ENCODE measurements at places on chromosomes 13 and 19.

- DNase-seq, result no peak
Measured at GRCh38 chr13:41017159-41017558, 2.0 kb downstream of the ELF1 start.

- no peak for DNase-seq
Measured at GRCh38 chr13:41434831-41435520, 22.4 kb upstream of the RGCC start.

- no peak for DNase-seq
Measured at GRCh38 chr19:9819596-9819909, 674 bp upstream of the FBXL12 start.

DNA sequence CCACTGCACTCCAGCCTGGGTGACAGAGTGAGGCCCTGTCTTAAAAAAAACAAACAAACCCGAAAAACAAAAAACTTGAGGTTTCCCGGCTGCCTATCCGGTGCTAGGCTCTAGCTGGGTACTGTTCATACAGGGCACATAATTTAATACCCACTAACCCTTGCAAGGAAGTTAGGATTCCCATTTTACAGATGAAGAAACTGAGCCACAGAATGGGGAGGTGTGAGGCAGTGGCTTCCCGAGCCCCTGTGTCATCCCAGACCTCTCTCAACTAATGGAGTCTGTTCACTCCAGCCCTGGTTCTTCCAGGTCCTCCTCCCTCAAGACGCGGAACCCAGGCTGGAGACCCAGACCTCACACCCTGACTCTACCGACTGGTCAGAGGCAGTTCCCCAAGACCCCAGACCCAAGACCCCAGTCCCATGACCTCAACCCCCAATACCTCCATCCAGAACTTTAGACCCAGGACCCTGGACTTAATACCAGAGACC lies 576 bp downstream of the APBA3 start:
- DNase-seq, result no peak

GRCh38 chr19:34493038-34493648 lies 11.6 kb downstream of the WTIP start:
- DNase-seq, result no peak

GRCh38 chr13:107548338-107548737 lies 667.0 kb downstream of the LIG4 start:
- DNase-seq, result no peak

GRCh38 chr13:23778879-23779278 lies 110.3 kb downstream of the MIPEP start:
- DNase-seq, result no peak

DNA sequence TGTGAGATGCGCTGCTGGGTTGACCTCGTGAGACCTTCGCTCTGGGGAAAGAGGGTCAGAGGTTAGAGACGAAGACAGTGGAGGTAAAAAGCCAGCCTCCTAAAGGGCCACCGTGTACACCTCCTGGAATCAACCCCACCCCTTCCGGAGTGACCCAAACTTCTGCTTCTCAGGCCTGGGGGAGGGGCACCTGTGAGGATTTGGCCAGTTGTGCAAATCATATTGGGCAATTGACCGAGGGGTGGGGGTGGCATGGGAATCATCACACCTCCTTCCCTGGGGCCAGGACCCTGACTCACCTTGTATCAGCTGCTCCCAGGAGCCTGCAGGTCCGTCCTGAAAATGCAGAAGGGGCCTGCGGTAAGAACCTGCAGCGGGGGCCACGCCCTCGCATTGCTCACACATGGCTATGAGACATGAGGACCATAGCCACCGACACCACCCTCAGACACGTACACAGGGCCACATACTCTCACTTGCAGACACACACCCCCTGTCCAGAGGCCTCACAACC lies 2.8 kb downstream of the TNFSF14 start:
- no peak for DNase-seq

- DNase-seq, result no peak
Measured at GRCh38 chr19:22901431-22902130, 69.5 kb downstream of the ZNF723 start.

- no peak for DNase-seq
Measured at GRCh38 chr13:40692946-40693345, 26.5 kb upstream of the FOXO1 start.

DNA sequence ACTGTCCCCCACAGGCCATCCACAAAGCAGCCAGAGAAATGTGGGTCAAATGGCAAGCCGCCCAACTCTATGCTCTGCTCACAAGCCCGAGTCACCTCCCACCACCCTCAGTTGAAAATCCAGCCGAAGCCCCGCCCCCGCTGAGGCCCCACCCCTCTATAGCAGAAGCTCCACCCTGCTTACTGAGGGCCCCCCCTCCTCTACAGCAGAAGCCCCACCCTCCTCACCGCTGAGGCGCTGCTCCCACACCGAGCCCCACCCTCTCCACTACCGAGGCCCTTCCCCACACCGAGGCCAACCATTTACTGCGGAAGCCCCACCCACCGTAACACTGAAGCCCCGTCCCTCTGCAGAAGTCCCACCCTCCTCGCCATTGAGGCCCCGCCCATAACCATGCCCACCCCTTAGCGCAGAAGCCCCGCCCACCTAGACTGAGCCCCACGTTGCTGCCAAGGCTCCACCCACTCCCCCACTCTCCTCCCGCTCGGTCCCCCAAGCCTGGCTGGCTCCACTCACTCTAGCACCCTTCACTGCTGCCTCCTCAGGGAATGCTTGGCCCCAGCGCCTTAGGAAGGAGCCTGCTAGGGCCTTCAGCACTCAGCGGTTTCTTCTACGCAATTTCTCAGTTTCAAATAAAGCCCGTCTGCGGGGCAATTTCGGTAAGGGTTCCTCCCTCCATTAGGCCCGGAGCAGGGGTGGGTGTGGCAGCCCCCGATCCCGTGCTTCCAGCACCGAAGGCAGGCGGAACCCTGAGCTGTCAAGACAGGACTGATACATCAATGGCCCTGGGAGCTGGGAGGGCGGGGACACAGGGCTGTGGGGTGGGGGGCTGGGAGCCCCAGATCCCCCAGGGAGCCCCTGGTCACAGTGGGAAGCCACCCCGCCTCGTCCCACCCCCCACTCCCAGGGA lies 9.0 kb upstream of the MYDGF start:
- no peak for DNase-seq

GRCh38 chr13:46644816-46645215 lies 91.8 kb downstream of the LRCH1 start:
- no peak for DNase-seq

- DNase-seq, result no peak
Measured at GRCh38 chr13:41398494-41399170, 58.7 kb upstream of the RGCC start.

GRCh38 chr19:485583-486236 lies 10.6 kb upstream of the MADCAM1 start:
- no peak for DNase-seq

GRCh38 chr19:1941146-1942077 lies at the start of gene CSNK1G2:
TSS of gene CSNK1G2 (plus strand) at chr19:1941172. CDS start at chr19:1969773, 28,601 bp downstream.
- DNase-seq, result no peak

DNA sequence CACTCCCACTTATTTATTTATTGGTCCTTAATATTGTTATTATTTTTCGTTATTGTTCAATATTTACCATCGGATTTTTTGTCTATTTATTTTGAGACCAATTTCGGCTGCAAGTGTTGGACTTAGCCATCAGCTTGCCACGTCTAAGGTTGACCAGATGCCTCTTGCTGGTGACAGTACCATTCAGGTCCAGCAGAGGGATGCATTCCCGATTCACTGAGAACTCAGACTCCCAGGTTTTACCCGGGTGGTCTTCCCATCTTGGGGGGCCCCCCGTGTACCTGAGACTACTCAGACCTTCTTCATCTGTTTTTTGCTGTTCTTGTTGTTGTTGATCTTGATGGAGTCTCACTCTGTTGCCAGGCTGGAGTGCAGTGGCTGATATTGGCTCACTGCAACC lies 1435.2 kb downstream of the UQCRFS1 start:
- DNase-seq, result no peak

GRCh38 chr19:19535311-19536191 lies 2.5 kb upstream of the CILP2 start:
- no peak for DNase-seq

GRCh38 chr13:36858290-36858689 lies 39.3 kb downstream of the RFXAP start:
- DNase-seq, result peak; percentile 28

DNA sequence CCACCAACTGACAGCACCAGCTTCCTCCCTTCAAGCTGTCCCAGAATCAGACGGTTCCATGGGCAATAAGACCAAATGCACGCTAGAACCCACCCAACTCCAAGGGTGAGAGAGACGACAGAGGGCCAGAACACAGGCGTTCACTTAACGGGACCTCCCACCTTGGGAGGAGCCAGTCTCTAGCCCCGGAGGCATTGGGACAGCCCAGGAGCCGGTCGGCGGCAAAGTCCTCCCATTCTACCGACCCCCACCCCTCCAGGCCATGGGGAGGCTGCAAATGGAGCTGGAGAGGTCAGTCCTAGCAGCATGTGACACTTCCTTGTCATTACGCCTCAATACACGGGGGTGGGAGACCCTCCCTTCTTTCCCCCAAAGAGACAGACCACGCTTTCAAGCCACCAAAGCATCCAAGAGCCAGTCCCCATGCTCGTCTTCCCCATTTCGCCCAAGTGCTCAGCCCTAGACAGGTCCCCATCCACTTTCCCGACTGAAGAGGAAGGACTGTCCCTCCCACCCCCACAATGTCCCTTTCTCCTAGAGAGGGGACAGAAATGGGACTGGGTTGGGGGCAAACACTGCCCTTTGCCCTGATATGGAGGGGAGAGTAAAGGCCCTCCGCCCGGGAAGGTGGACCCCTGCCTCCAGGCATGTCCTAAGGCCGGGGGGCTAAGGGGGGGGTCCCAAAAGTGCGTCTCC lies 964 bp downstream of the KHSRP start:
- DNase-seq, result no peak

GRCh38 chr13:66680031-66680430 lies 550.1 kb downstream of the PCDH9 start:
- no peak for DNase-seq

DNA sequence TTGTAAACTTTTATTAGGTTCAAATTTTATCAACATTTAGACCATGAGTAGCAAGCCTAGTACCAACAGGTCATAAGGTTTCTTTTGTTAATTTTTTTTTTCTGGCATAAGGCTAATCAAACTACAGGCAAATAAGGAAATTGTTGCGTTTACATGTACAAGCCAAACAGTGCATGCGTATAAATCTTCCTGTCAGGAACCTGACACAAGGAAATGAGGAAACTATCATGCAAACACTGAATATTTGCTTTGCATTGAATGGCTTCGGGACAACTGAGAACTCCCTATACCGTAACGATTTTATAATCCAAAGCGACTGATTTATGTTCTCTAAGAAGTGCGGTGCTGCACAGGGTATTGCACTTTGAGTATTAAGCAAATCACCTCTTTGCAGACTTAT lies 133.0 kb upstream of the TRPC4 start:
- DNase-seq, result no peak

DNA sequence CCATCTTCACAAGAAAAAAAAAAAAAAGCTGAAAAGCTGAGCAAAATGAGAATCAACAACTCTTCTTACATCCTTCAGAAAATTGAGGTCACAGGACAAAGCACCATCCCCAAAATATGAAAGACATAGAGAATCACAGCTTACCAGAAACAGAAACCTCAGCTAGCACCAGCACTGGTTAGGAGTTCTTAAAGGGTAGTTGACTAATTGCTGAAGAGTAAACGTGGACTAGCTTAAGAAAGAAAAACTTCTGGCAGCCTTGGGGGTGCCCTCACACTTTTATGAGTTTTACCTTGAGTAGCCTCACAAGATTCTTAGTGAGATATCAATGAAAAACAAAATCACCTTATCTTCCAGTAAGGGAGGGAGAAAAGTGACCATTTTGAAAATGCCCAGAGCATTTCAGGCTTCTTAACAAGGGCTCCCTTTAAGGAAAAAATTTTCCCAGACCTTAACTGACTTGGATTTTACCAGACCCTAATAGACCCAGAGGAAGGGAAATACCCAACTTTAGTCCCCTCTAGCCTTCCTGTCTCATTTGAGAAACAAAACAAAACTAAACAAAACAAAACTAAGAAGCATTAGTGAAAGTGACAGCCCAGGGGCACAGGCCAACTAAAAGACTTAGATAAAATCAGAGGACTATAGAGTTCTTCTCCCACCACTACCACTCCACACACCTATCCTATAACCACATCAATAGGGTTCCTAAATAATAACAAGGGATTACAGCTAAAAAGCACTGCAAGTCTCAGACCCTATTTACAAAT lies 888.6 kb downstream of the DIAPH3 start:
- DNase-seq, result no peak

GRCh38 chr13:88840085-88840484 lies 1168.9 kb downstream of the SLITRK5 start:
- no peak for DNase-seq

GRCh38 chr19:18682807-18683108 lies 722 bp upstream of the CRTC1 start:
- DNase-seq, result no peak

DNA sequence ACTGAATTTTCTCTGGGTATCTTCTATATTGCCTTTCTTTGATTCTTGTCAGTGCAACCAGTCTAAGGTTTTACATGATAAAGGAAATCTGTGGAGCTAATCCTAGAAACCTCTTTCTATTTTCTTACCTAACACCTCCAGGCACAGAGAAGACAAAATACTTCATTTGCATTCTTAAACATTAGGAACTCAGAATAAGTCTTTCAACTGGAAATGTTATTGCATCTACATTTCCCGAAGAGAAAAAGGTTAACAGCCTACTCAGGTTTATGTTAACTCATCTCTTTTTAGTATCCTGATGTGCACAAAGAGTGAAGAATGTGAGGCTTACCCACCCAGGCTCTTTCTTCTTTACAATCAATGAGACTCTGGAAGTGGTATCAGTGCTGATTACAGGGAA lies 106.7 kb downstream of the PCCA start:
- no peak for DNase-seq

GRCh38 chr13:40187324-40187795 lies 479.1 kb downstream of the FOXO1 start:
- DNase-seq, result no peak

- DNase-seq, result no peak
Measured at GRCh38 chr19:13020002-13020414, 24.7 kb downstream of the NFIX start.

DNA sequence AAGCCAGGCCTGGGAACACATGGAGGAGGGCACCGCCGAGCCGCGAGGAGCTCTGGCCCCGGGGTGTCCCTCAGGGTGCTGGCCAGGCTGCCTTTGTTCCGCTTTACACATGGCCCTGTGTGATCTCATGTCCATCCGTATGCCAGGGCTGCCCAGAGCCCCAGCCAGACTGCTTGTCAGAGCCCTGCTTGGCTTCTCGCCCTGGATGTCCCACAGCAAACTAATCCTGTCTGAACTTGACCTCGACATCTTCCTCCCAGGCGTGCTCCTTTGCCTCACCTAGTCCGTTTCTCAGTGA lies 14.3 kb downstream of the BCKDHA start:
- no peak for DNase-seq

DNA sequence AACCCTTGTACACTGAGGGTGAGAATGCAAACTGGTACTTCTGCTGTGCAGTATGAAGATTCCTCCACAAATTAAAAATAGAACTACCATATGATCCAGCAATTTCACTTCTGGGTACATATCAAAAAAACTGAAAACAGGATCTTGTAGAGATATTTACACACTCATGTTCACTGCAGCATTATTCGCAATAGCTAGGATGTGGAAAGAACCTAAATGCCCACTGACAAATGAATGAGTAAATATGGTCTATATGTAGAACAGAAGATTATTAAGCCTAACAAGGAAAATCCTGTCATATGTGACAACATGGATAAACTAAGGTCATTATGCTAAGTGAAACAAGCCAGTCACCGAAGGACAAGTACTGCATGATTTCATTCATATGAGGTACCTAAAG lies 304.7 kb downstream of the ENOX1 start:
- DNase-seq, result no peak
